ENCODE measurements at places on chromosomes 11 and 22.

GRCh38 chr11:1855886-1856265, 3.0 kb downstream of the LSP1 start:
- DNase-seq = no peak

- no peak for DNase-seq
Observed at GRCh38 chr11:115691030-115691429, 186.8 kb upstream of the CADM1 start.

GRCh38 chr22:40819599-40820140, 524 bp upstream of the SLC25A17 start:
- DNase-seq = no peak

GRCh38 chr11:74927496-74927895, 21.4 kb downstream of the XRRA1 start:
- no peak for DNase-seq

Data from effector CD4-positive, alpha-beta T cell (primary cell).